ENCODE measurements at places on chromosomes 7 and 10. TPM values are rescaled to one million over a fixed set of nuclear protein-coding genes. Genes with fewer than 3 reads are reported as not detected.

The NCF1 gene
- total RNA-seq: not detected

The FGF8 gene
- total RNA-seq: 0.69 TPM

The PRKAR2B gene
- 10.2 TPM for total RNA-seq

The SPDYE3 gene
- not detected for total RNA-seq

The OR9A2 gene
- total RNA-seq: not detected

The CFTR gene
- total RNA-seq: not detected

The ASB10 gene
- not detected for total RNA-seq

The EXOC4 gene
- 114 TPM for total RNA-seq

The CRYGN gene
- not detected for total RNA-seq

The SMKR1 gene
- 0.33 TPM for total RNA-seq

The FAM25G gene
- total RNA-seq: not detected

The COL1A2 gene
- total RNA-seq: 77.1 TPM

The TMEM243 gene
- 25.6 TPM for total RNA-seq

The PPP1R17 gene
- not detected for total RNA-seq

The TSPAN12 gene
- 0.46 TPM for total RNA-seq

The ZWINT gene
- total RNA-seq: 33.4 TPM

The FFAR4 gene
- not detected for total RNA-seq

The STEAP1B gene
- total RNA-seq: 37.9 TPM

The GBX1 gene
- not detected for total RNA-seq

The LIPM gene
- not detected for total RNA-seq

The EVX1 gene
- not detected for total RNA-seq

The SPDYE6 gene
- not detected for total RNA-seq

The C10orf53 gene
- total RNA-seq: not detected

The PDGFA gene
- 1.00 TPM for total RNA-seq

The GPRIN2 gene
- under 0.01 TPM for total RNA-seq

The PKD1L1 gene
- total RNA-seq: under 0.01 TPM

The EBF3 gene
- total RNA-seq: under 0.01 TPM

The C7orf57 gene
- total RNA-seq: 0.34 TPM

The CPN1 gene
- 5.2 TPM for total RNA-seq

The SLC26A4 gene
- total RNA-seq: 0.36 TPM

The GIMAP1 gene
- not detected for total RNA-seq

The HPSE2 gene
- 2.4 TPM for total RNA-seq

The CARD11 gene
- total RNA-seq: not detected

The LRRN3 gene
- total RNA-seq: 1.9 TPM

The OR2A25 gene
- not detected for total RNA-seq

The PVRIG gene
- not detected for total RNA-seq

The IFIT1B gene
- total RNA-seq: not detected

The FGFR2 gene
- total RNA-seq: 0.15 TPM

The FOXI2 gene
- not detected for total RNA-seq

The KIAA1217 gene
- 2.9 TPM for total RNA-seq

The DIP2C gene
- total RNA-seq: 49.2 TPM

The PAOX gene
- 7.3 TPM for total RNA-seq

The DGKI gene
- total RNA-seq: 1.5 TPM

The GNAT3 gene
- not detected for total RNA-seq

The UNCX gene
- total RNA-seq: not detected

The SPOCK2 gene
- total RNA-seq: 0.33 TPM

The ACTR3C gene
- 0.73 TPM for total RNA-seq

The HMX3 gene
- not detected for total RNA-seq

The HPS1 gene
- total RNA-seq: 51.0 TPM

The COL28A1 gene
- under 0.01 TPM for total RNA-seq

Data from melanocyte of skin (primary cell).